ENCODE measurements at places on chromosomes 11 and 22.

- DNase-seq: no peak
These were observed 146.8 kb downstream of the MN1 start for GRCh38 chr22:27654546-27655445.

- DNase-seq: no peak
These were observed 35.6 kb downstream of the PC start for GRCh38 chr11:66922551-66922950.

GRCh38 chr11:117290809-117291396 lies at the start of gene BACE1-AS:
Gene BACE1-AS, plus strand, starts transcription at chr11:117291346.
- DNase-seq: no peak

DNA sequence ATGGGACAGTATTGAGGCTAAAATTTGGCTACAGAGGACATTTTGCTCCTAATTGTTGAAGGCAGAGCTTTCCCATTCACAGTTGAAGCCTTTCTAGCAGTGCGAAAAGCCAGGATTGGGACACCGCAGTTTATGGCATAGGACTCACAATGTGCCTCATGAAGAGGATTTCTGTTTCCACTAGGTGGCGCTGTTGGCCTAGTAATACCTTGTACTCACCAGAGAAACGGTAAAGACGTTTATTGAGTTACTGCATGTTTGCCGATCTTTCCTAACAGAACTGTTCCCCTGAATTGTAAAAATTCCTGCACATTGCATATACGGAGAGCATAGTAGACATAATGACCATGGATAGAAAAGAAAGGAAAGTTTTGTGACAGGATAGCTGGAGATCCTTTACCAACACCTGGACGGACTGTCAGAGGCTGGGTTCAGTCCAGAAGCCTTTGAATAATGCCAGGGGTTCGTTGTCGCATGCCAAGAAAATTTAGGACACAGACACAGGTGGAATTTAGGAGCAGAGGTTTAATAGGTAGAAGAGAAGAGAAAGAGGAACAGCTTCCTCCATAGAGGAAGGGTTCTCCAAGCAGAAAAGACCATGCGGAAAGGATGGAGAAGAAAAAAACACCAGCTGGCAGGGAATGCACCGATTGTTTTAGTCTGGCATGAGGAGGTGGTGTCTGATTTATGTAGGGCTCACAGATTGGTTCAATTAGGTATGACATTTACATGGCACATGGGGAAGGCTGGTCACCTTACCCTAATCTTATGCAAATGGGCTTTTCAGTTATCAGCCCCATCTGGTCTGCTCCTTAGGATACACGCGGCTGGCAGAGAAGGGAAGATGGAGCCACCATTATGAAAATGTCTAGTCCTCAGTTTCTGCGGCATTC lies 10.8 kb upstream of the OR51D1 start:
- no peak for DNase-seq

- DNase-seq: no peak
These were observed 2.8 kb downstream of the CFL1 start for GRCh38 chr11:65854852-65855837.
